ENCODE measurements at places on chromosomes 4 and X.

DNA sequence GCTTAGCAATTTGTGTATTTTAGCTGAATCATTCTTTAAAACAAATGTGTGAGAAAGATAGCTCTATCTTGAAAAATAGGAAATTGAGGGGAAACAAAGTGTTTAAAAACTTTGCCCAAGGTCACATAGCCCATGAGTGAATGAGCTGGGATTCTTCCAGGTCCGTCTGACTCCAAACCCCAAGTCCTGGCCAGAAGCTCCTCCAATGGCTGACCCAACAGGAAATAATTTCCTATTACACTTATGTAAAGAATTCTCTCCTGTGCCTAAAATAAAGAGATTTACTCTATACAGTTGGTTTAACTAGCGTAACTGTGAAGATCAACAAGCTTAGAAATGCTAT lies 287.6 kb downstream of the ARHGAP24 start:
- DNase-seq = no peak

DNA sequence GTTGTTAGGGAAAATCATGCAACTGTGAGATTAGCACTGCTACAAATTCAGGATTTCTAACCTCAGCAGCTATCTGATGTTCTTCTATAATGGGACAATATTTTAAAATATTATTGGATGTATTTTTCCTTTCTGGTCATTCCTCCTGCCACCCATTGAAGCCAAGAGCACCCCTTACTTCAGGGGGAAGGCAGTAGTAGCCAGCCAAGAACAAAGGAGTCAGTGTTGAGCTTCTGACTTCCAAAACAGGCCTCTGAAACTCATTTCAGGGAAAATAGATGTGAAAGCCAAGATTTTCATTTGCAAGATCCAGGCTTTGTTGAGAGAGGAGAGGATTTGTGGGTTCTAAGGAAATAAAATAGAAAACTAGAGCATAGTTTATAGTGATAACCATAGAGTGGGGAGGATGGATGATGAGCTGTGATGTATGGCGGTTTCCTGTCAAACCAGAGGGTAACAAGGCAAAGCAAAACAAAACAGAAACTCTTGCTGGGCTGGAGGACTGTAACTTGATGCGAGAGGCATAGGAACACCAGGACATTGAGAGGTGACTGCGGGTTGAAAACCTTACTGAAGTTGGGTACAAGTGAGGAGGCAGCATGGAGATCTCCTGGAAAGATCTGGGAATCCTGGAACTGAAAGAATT lies 173.7 kb upstream of the LEF1 start:
- DNase-seq = no peak

DNA sequence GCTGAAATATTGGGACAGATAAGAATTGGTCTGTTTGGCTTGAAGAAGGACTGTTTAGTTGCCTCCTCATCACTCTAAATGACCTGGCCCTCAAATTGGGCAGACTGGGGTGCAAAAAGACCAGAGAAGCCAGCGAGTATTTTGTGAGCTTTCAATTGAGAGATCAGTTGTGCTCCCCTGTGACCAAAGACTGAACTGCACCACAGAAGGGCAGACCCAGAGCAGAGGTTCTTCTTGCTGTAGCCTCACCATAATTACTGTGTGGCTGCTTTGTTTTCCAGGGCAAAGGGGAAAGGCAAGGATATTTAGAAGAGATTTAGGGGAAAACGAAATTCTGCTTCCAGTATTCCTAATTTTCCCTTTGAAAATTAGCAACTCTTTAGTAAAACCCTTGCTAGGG lies 104.0 kb upstream of the MBNL3 start:
- DNase-seq = no peak

GRCh38 chr4:76883147-76883546 lies 14.8 kb downstream of the SOWAHB start:
- DNase-seq = no peak

DNA sequence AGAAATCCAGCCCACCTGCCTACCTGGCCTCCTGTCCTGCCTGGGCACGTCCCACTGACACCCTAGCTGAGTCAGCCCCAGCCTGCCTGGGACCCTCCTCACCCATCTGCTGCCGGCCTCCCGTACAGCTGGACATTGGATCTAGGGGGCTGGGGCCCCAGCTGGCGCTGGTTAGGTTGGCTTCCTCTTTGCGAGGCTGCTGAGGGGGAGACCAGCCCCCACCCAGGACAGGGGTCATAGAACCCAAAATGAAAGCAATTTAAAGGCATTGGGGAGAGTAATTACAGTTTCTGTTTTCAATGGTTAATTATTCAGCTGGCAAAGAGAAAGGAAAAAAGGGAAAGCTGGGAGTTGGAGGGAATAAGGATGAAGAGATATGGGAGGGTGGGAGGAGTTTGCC lies 15.8 kb downstream of the EFNB1 start:
- DNase-seq = no peak

GRCh38 chr4:176291748-176292147 lies 22.7 kb upstream of the ASB5 start:
- DNase-seq = no peak

GRCh38 chrX:63656871-63657580 lies 128.0 kb downstream of the ARHGEF9 start:
- DNase-seq = no peak

GRCh38 chr4:139889901-139890300 lies 224.3 kb downstream of the MGST2 start:
- DNase-seq = no peak

- no peak for DNase-seq
Measured at GRCh38 chrX:39421006-39421405, 619.7 kb downstream of the MID1IP1 start.

- DNase-seq = no peak
Measured at GRCh38 chrX:48789366-48790220, 3.2 kb downstream of the GATA1 start.

GRCh38 chrX:72045141-72045540 lies 86.6 kb downstream of the RTL5 start:
- DNase-seq = no peak

DNA sequence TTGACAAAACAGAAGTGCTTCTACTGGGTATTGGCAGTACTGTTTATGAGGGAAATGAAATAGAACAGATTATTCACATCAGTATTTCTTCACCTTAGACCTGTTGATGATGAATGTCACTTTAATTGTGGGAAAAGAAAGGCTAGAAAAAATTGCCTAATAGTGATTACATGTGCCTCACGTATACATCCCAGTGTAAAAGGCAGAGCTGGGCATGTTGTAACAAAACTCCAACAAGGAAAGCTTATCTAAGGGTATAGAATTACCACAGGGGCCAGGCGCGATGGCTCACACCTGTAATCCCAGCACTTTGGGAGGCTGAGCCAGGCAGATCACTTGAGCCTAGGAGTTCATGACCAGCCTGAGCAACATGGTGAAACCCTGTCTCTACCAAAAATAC lies 4.2 kb downstream of the PGM2 start:
- DNase-seq = no peak

GRCh38 chr4:6461301-6462165 lies 10.9 kb downstream of the PPP2R2C start:
- no peak for DNase-seq

DNA sequence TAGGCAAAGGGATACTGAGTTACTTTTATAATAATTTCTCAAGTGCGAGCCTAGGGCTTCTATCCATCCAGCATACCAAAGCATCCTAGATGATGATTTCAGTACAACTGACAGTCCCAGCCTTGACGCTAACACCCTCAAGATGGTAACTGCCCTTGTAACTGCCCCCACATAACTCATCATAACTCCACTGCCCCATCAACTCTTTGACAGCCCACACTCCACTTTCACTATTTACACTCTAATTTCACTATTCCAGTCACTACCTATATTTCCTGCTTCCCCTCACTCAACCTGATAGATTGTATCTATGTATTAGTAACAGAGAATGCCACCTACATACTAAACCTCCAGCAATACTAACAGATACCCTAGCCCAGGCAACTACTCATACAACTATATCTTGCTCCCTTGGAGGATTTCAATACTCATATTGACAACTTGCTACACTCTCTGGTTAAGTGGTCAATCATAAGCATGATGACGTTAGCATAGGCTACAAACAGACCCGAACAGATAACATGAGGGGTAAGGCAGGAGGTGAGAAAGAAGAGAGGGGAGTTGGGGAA lies 65.0 kb downstream of the HUWE1 start:
- no peak for DNase-seq

DNA sequence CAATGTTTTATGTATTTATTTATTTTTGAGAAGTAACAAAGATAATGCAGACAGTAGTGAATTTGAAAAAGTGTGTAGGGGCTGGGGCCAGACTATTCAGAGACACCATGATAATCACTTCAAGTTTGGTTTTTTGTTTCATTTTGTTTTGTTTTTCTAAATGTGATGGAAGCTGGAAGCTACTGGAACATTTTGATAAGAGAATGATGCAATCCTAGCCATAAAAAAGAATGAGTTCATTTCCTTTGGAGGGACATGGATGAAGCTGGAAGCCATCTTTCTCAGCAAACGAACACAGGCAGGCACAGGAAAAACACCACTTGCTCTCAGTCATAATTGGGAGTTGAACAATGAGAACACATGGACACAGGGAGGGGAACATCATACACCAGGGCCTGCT lies 706.6 kb upstream of the EPHA5 start:
- no peak for DNase-seq

GRCh38 chr4:138592796-138593195 lies 350.6 kb upstream of the SLC7A11 start:
- no peak for DNase-seq

- no peak for DNase-seq
Measured at GRCh38 chr4:84887824-84888223, 78.7 kb downstream of the WDFY3 start.

GRCh38 chrX:122940199-122940598 lies 243.9 kb upstream of the GRIA3 start:
- no peak for DNase-seq

GRCh38 chr4:1784395-1784788 lies 8.7 kb upstream of the FGFR3 start:
- no peak for DNase-seq

- DNase-seq = no peak
Measured at GRCh38 chrX:131399678-131400428, 110.7 kb upstream of the IGSF1 start.

GRCh38 chr4:123415977-123416376 lies 19.4 kb downstream of the SPRY1 start:
- DNase-seq = peak; percentile 20

DNA sequence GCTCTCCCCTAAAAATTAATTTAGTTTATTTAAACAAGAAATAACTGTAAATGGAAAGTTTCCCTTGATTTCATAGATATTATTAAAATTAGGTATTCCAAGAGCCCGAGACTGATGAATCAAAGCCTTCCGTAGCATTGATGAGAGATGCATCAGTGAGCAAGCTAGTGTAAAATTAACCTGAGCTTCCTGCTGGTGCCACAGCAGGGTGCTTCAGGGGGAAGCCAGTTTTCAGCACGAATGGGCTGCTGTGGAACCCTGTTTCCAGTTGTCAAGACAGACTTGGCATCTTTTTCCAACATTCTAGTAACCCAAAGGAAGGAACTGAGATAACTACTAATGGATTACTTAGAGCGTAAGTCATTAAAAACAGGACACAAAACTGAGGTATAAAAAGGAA lies 221.7 kb downstream of the RBMX2 start:
- DNase-seq = no peak

DNA sequence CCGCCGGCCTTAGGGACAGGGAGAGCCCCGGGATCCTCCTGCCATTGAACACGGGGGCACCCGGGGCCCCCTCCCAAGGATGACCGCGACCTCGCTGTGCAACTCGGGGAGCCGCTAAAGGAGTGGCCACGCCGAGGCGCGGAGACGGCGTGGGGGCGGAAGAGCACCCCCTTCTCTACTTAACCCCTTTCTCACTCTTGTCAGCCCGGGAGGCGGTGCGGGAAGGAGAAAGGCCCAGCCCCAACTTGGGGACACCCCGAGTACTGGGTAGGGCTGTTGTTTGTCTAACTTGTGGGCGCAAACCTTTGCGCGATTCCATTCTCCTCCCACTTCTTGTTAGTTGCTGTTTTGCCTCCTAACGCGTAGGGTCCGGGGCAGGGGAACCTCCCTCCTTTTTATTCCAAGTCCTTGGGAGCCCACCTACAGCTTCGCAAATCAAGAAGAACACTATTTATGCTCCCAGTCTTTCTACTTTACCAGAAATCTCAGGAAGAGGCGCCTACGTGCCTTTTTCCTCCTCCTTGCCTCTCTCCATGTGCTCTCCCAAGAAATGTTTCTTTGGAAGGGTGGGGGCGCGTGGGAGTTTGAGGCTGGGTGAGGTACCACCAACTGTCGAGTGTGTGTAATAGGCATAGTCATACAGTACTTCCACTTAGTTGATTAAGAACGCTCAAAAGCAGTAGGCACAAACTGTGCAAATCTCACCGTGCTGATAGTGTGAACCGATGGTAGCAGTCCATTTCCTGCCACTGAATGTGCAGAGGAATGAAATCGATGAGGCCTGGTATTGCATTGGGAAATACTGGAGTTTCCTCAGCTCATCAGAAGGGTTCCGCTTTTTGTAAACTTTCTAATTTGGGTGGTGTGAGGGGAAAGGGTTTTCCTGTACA lies 813 bp downstream of the DIAPH2 start:
- DNase-seq = peak; percentile 19

- DNase-seq = no peak
Measured at GRCh38 chr4:15557786-15558550, 88.3 kb downstream of the CC2D2A start.

DNA sequence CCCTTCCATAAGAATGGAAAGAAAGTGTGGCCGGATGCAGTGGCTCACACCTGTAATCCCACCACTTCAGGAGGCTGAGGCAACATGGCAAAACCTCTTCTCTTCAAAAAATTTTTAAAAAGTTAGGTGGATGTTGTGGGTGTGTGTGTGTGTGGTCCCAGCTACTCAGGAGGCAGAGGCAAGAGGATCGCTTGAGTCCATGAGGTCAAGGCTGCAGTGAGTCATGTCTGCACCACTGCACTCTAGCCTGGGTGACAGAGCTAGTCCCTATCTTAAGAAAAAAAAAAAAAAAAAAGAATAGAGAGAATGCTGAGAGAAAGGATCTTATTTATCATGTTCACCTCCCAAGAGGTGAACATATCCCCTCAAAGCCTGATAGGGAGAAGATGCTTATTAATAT lies 492.1 kb upstream of the SMIM31 start:
- no peak for DNase-seq

- DNase-seq = no peak
Measured at GRCh38 chr4:121676345-121677075, 20.3 kb downstream of the ANXA5 start.

- DNase-seq = no peak
Measured at GRCh38 chr4:122712782-122713181, 19.7 kb upstream of the BBS12 start.

- DNase-seq = no peak
Measured at GRCh38 chr4:83153417-83153816, 38.9 kb upstream of the PLAC8 start.

GRCh38 chr4:79034544-79034943 lies 95.3 kb upstream of the PAQR3 start:
- DNase-seq = no peak

- no peak for DNase-seq
Measured at GRCh38 chr4:145861336-145862318, 77.0 kb downstream of the ZNF827 start.

GRCh38 chr4:53913771-53914170 lies 150.6 kb downstream of the CHIC2 start:
- DNase-seq = no peak

DNA sequence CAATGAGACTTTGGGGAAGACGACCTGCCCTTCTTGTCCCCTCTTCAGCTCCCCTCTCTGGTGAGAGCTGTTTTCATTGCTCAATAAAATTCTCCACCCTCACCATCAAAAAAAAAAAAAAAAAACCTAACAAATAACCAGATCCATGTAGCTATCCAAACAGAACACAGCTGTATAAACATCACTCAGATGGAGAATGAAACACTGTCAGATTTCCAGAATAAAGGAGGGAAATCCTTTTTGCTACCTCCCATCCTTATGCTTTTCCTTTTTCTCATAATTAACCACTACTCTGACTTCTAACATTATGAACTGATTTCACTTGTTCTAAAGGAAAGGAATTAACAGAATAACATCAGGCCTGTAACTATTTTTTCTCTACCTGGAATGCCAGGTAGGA lies 155.6 kb downstream of the PPP4R3C start:
- no peak for DNase-seq

Data from activated T-helper 9 cell treated with anti-CD3 and anti-CD28 coated beads, Interleukin-2, amount 50 U/mL, for 16 hours (primary cell).